ENCODE measurements at places on chromosomes 13 and 19.

GRCh38 chr19:46021531-46022041, 1.3 kb downstream of the PGLYRP1 start:
- no peak for DNase-seq

DNA sequence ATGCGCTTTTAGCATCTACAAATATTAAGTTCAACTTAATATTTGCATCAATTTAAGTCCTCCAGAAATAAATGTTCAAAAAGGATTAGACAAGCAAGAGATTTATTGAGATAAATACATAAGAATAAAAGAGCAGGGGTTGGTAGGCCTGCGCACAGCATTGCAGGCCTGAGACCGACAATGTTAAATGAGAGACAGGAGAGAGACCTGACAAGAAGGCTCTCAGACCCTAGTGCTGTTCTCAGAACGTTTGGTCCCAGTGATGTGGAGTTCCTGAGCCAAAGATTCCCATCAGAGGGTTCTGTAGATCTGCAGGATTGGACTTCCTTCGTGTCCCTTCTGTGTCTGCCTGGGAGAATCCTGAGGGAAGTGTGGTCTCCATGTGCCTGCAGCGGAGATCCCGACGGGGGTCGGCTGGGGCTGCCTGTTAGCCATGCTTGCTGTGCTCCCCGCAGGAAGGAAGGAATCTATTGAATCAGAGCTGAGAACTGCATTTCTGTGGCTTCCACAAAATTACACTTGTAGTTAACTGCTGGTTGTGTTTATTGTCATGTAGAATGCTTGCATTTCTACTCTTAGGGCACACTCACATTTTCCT, 369.9 kb upstream of the SLC10A2 start:
- no peak for DNase-seq

GRCh38 chr19:45164577-45165335, 4.0 kb upstream of the NKPD1 start:
- DNase-seq = peak; percentile 54

DNA sequence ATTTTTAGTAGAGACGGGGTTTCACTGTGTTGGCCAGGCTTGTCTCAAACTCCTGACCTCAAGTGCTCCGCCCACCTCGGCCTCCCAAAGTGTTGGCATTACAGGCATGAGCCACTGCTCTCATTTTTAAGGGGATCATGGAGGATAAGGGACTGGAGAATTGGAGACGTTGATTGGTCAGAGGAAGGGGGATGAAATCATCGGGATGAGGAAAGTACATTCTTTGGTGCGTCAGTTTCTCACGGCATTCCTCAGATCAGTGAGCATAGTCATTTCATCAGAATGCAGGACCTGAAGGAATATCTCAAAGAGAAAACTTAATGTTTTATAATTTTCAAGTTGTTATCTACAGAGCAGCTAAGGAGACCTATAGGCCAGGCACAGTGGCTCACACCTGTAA, 14.0 kb downstream of the ZNF114 start:
- peak; percentile 89 for DNase-seq

GRCh38 chr13:20815464-20815863, 41.7 kb upstream of the EEF1AKMT1 start:
- peak; percentile 30 for DNase-seq

- no peak for DNase-seq
These were observed 28.2 kb upstream of the FBXL3 start for GRCh38 chr13:77055158-77055557.

DNA sequence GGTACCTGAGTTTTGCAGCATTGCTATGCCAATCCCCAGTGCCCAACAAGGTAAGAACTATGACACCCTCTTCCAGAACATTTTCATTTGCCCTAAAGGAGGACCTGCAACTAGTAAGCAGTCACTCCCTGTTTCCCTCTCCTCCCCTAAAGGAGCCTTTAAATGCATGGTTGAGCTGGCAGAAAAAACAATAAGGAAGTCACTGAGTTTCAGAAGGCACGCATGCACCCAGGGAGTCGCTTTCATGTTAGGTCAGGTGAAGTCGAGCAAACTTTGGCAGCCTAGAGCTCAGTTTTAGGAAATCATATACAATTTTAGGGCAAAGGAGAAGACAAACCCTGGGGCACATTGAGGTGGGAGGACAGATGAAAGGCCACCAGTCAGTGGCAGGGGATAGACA, 11.8 kb downstream of the NLRP11 start:
- no peak for DNase-seq

DNA sequence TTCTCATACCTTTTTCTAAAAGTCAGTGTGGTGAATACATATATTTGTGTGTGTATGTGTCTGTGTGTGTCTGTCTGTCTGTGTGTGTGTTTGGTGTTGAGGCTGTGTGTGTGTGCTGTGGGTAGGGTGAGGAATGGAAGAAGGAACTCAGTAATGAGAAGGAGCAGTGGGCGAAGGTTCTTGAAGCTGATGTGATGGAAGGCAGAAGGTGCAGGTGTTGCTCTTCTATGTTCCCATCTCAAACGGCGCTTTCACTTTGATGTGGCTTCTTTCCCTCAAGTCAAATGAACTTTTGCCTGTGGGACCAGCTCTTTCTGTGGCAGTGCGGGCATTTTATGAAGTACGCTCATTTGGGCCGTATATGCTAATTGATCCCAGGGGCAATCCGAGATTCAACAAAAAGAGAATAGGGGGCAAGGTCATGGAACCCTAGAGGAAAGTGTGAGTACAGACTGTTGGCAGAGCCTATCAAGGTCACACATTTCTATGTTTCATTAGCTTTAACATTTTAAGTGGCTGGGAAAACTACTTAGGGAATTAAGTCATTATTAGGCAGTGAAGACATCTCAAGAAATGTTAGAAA, 15.2 kb downstream of the BIVM start:
- no peak for DNase-seq

DNA sequence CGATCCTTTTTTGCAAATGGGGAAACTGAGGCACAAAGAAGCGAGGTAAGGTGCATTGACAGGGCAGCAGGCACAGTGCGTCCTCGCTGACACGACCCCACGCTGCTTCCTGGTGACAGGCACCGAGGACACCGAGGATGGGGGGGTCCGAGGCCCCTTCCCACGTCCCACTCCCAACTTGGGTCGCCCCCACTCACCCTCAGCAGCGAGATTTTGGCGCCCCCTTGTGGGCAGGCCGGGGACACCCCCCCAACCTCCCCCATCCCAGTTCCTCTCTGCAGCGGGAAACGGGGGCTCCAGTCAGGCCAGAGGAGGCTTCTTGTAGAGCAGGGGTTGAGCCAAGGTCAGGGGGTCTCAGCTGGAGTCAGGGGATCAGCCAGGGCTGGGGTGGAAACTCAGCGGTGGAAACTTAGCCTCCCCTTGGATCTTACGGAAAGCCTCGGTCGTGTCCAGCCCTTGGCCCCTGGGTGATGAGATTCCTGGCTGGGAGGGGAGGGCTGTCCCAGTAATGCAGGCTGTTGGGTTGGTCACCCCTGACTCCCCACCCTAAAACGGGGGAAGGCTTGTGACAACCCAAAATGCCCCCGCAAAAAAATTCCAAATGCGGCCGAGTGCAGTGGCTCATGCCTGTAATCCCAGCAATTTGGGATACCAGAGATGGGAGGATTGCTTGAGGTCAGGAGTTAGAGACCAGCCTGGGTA, 8.2 kb downstream of the SMIM24 start:
- peak; percentile 48 for DNase-seq

GRCh38 chr13:31369213-31369612, 169.4 kb downstream of the B3GLCT start:
- peak; percentile 24 for DNase-seq

GRCh38 chr19:42129399-42130253, 2.6 kb downstream of the POU2F2 start:
- DNase-seq = peak; percentile 76

- no peak for DNase-seq
These were observed 11.0 kb downstream of the ZNF574 start for GRCh38 chr19:42086770-42087550.

GRCh38 chr13:66362485-66362884, 867.7 kb downstream of the PCDH9 start:
- DNase-seq = no peak

DNA sequence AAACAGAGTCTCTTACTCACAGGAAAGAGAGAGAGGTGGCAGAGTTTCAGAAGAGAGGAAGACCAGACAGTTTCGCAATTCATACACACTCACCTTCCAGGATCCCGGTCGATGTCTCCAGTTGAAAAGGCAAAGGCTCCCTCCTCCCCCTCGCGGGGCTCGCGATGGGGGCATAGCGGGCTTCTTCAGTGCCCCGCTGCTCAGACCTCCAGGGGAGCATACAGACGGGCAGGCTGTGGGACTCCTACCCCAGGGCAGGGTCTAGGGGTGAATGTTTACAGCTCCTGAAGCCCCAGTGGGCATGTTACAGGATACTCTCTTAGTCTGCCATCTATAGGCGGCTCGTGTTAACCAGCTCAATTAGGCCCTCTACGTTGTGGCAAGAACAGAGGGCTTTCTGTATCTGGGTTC, 139.2 kb downstream of the SLITRK5 start:
- DNase-seq = no peak

DNA sequence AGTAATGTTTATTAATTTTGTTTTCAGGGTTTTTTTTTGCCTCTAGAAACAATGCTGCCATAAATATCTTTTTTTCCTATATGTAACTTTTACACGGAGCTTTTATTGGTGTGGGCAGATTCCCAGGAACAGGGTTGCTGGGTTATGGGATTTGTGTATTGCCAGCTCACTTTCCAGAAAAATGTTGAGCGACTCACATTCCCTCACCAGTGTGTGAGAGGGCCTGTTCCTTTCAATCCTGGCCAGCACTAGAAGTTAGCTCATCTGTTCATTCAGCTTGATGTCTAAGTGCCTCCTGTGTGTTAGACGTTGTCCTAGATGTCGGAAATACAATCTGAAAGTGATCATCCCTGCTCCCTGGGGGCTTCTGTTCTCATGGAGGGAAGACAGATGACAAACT, 2.6 kb downstream of the ZNF71 start:
- DNase-seq = no peak

DNA sequence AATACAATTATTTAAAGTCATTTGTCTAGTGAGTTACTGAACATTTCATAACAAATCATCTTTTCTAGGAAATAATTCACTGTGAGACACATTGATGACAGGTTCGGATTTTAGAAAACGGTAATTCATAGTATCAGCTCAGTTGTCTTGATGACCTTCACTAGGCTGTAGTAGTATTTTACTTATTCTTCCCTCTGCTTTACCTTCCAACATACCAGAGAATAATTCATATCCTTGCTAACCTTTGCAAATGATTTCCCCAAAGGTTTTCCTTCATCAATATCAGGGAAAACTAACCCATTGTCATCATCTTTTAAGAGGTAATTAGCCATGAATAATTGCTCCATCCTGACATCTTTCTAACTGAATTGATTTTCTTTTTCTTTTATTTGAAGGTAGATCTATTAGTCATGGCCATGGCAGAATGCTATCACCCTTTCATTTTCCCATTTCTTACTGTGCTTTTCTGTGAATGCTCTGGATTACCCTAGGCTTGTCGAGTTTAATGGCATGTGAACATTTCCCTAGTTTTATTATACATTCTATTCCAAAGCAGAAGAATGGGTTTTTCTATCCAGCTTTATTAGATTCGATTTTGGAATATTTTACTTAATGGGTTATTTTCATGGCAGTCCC, 299.2 kb downstream of the OLFM4 start:
- DNase-seq = no peak

DNA sequence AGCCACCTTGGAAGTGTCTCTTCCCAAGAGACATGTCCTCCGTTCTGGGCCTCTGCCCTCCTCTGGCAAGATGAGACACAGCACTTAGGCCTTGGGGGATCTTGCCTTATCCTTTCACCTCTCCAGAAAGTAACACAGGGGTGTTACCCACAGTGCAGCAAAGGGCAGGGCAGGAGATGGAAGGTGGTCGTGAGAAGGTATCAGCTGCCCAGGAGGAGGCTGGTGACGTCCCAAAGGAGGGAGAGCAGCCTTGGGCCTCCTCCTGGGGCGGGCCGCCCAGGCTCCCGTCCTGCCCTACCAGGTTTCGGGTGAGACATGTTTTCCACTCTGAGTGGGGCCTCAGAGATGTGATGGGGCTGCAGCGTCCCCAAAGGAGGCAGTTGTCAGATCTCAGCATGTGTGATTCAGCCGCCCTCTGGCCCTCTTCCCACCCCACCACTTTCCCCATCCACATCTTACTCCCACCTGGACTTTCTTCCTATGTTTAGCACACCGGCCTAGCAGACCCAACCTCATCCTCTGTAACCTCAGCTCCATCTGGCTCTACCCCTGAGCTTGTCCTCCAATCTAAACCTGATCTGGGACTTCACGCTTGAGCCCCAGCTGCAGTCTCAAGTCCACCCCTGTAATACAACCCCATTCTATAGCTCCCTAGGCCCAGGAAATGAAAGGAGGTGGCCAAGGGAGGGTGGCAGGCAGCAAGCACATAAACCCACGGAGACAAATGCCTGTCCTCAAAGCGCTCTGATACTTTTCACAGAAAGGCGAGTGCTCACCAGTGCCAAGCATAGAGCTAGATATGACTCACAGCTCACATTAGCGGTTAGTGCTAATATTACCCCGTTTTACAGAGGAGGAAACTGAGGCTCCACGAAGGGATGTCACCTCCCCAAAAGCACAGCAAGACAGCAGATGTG, 9.3 kb downstream of the POU2F2 start:
- no peak for DNase-seq

GRCh38 chr19:55132453-55133129, 15.2 kb upstream of the PPP1R12C start:
- DNase-seq = no peak

GRCh38 chr13:101522607-101523006, 70.1 kb downstream of the ITGBL1 start:
- no peak for DNase-seq

DNA sequence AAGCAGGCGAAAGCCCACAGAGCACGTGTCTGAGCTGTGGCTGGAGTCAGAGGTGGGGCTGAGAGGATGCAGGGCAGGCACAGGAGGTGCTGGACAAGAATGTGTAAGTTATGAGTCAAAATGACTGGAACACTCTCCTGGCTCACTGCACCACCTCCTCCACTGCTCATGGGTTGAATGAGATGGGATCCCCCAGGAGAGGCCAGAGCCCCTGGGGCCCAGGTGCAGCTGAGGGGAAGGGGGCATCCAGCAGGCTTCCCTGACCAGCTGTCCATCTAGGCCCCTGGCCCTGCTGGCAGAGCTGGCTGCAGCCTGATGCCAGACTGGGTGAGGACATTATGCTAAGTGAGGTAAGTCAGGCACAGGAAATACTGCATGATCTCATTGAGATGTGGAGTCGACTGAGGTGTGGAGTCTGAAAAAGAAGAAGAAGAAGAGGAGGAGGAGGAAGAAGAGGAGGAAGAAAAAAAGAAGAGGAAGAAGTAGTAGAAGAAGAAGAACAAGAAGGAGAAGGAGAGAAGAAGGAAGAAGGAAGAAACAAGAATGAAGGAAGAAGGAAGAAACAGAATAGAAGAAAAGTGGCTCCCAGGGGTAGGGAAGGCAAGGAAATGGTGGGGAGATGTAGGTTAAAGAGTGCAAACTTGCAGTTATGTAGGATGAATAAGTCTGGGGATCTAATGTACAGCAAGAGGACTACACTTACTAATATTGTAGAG, 747.4 kb downstream of the UQCRFS1 start:
- no peak for DNase-seq

DNA sequence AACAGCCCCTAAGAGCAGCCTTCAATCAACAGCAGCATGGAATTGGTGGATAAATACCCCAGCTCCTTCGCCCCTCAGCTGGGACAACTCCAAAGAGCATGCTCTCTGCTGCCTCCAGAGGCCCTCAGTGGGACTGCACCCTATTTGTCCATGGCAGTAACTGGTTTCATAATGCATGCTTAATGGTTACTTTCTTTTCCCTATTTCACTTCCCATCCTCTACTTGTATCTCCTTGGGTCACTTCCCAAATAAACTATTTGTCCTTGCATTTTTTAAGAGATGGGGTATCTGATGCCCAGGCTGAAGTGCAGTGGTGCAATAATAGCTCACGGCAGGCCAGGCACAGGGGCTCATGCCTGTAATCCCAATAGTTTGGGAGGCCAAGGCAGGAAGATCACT, 13.5 kb upstream of the TPM4 start:
- peak; percentile 48 for DNase-seq

Data from adipocyte (in vitro differentiated cells).